ENCODE measurements at places on chromosomes 1 and 21.

DNA sequence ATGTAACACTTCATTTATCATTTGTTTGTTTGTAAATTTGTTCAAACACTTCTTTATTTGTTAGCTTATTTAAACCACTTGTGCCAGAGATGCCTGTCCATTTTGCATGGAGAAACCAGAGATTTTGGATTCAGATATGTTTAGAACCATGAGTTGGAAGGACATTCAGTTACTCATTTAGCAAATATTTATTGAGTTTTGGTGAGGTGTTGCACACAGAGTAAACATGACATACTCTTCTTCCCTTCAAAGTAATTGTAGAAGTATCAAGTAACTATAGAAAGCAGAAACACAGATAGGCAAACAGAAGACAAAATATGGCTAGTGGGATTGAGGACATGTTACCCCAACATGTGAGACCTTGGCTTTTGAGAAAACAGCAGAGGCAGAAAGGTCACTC lies 136.8 kb upstream of the USP25 start:
- DNase-seq, result no peak

DNA sequence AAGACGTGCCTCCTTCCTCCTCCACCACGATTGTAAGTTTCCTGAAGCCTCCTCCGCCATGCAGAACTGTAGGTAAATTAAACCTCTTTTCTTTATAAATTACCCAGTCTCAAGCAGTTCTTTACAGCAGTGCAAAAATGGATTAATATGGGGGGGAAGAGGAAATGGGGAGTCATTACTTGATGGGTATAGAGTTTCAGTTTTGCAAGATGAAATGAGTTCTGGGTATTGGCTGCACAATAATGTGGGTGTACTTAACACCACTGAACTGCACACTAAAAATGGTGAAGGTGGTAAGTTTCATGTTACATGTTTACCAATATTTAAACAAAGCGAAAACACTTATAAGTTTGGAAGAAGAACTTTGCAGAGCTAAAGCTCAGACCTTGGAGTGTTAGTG lies 24.3 kb upstream of the DISP1 start:
- no peak for DNase-seq

GRCh38 chr1:198113342-198113750 lies 43.5 kb upstream of the NEK7 start:
- DNase-seq, result no peak

DNA sequence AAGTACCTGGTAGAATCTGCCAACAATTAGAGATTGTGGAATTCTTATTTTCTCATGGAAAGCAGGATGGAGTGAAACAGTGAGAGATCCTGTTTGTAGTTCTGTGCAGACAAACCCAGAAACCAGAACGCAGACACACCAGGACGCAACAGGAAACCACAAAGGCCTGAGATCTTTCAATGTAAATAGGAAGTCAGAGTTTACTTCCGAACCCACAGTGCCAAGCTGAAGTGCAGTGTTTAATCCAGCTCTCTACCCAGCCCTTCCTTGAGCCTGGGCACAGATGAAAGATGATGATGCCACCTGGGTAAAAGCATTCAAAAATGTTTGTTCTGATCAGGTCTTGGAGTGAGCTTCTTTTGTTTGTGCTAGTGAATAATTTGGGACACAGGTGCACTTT lies 244.2 kb upstream of the HOOK1 start:
- peak; percentile 80 for DNase-seq

DNA sequence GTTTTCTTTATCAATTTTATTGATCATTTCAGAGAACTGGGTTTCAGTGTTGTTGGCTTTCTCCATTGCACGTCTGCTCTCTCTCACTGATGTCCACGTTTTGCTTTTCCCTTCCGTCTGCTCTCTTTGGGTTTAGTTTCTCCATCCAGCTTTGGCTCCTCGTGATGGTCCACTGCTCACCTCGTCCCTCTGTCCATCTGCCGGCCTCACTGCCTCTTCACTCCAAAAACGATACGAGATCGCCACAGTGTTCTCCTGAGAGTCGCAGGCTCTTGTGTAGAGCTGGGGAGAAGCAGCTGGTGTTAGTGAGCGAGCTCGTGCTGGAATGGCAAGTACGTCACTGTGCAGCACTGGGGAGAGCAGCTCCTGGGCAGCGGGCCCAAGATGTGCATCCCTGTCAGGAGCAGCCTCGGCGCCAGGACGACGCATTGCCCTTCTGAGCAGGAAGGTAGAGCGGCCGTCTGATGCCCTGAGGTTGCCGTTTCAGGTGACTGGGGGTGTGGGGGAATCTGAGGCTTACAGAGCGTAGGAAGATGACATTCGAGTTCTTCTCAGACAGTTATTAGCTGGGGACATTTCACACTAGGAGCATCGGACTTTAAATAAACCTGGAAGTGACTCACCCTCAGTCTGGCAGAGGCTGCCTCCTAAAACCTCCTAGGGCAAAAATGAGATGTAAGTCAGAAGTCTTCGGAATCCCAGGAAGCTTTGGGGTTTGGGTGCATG lies 31.4 kb upstream of the PCBP3 start:
- DNase-seq, result no peak

DNA sequence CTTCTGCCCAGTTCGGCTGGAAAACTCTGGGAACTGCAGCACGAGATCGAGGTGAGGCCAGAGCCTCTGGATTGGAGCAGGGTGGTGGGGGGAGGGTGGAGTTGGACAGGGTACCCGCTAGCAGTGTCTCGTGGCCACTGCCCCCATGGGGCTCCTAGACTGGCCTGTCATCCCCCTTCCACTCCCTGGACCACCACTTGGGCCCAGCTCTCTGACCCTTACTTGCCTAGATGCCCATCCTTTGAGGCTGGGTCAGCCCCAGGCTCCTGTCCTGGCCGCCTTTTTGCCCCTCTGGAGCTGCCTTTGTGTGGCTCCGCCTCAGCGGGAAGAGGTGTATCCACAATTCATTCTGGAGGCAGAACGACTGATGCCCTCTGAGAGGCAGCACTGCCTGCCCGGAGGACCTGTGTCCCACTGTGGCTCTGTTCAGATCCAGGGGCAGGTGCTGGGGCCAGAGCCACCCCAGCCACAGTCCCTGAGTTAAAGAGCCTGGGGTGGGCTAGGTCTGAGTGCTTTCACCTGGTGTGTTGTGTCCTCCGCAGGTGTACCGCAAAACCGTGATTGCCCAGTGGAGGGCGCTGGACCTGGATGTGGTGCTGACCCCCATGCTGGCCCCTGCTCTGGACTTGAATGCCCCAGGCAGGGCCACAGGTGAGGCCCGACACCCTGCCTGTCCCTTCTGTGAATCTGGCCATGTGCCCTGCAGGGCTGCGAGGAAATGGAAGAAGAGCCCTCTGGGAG lies 17.7 kb downstream of the FAAH start:
- no peak for DNase-seq

- DNase-seq, result no peak
These were observed 120.7 kb upstream of the ZC3H11B start for GRCh38 chr1:219733511-219734174.

DNA sequence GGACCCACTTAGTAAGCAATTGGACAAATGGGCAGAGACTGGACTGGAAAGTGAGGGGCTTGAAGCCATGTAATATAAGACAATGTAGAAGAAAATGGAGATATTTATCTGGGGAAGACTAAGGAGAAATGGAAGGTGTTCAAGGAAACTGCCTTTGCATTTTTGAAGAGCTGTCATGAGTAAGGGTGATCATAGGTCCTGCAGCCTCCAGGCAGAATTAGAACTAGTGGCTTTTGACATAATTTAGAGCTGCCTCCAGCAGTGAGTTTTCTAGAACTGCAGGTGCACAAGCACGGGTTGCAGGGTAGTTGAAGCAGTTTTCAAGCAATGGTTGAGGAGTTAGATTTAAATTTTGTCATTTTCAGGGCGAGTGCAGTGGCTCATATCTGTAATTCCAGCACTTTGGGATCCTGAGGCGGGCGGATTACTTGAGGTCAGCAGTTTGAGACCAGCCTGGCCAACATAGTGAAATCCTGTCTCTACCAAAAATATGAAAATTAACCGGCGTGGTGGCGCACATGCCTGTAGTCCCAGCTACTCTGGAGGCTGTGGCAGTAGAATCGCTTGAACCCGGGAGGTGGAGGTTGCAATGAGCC lies 3.7 kb upstream of the CDC14A start:
- DNase-seq, result no peak

DNA sequence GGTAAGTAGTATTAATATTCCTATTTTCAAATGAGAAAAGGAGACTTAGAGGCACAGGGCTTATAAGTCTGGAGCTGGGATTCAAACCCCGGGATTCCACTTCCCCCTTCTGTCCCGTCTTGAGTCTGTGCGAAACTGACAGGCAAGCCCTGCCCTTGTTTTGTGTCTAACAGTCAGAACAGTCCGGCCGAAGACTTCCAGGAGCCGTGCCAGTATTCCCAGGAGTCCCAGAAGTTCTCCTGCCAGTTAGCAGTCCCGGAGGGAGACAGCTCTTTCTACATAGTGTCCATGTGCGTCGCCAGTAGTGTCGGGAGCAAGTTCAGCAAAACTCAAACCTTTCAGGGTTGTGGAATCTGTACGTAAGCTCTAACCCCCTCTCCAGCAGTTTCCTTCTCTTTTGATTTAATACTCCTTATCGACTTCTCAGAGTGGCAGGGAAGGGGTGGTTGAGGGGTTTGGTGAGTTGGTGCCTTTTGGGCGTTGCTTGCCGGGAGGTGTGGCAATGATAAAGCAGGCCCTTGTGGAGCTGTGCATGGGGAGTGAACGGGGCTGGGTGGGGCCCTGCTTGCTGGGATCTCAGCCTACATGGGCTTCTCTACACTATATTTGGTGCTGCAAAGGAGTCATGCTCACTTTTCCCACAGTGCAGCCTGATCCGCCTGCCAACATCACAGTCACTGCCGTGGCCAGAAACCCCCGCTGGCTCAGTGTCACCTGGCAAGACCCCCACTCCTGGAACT lies 29.4 kb downstream of the IL6R start:
- DNase-seq, result no peak

DNA sequence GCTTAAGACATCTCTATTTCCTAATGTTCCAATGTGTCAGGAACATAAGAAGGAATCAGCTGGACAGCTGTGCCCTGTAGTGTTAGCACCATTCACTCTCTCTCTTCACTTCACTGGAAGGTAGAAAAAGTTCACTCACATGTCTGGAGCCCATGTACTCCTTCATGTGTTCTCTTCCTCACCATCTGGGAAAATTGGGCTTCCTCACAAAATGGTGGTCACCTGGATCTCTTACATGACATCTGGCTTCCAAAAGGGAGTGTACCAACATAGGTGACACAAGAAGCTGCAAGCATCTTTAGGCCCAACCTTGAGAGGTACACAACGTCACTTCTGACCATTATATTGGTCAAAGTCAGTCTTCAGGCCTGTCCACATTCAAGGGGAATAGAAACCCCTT lies 882.6 kb downstream of the LTN1 start:
- DNase-seq, result no peak

DNA sequence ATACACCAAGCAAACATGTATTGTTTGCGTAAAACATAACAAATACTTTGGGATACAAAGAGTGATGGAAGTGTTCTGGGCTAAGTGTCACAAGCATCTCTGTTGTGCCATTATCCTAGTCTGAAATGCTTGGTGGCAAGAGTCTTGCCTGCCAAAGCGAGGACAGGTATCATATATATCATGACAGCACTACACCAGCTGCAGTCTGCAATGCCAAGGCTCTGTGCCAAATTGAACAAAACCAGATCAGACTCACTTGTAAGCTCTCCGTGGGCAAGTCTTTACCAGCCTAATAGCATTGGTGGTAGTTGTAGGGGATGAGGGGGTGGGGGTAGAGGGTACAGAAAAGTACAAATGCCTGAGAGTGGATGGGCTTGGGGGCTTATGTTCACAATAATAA lies 119.2 kb downstream of the RWDD3 start:
- no peak for DNase-seq

DNA sequence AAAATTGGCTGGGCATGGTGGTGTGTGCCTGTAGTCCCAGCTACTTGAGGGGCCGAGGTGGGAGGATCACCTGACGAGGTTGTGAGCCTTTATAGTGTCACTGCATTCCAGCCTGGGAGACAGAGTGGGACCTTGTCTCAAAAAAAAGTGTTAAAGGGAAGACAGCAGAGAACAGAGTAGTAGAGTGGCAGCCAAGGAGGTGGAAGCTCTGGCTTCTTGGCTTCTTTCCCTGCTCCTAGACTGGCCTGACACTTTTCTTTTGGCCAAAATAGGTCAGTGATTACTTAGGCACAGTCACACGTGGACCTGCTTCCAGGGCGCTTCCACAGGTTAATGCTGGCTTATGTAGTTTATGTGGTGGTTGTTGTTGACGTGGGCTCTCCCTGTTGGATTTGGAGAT lies 3.2 kb downstream of the DIP2A start:
- DNase-seq, result no peak

- DNase-seq, result peak; percentile 48
These were observed 12.2 kb downstream of the C1orf74 start for GRCh38 chr1:209772126-209772525.

DNA sequence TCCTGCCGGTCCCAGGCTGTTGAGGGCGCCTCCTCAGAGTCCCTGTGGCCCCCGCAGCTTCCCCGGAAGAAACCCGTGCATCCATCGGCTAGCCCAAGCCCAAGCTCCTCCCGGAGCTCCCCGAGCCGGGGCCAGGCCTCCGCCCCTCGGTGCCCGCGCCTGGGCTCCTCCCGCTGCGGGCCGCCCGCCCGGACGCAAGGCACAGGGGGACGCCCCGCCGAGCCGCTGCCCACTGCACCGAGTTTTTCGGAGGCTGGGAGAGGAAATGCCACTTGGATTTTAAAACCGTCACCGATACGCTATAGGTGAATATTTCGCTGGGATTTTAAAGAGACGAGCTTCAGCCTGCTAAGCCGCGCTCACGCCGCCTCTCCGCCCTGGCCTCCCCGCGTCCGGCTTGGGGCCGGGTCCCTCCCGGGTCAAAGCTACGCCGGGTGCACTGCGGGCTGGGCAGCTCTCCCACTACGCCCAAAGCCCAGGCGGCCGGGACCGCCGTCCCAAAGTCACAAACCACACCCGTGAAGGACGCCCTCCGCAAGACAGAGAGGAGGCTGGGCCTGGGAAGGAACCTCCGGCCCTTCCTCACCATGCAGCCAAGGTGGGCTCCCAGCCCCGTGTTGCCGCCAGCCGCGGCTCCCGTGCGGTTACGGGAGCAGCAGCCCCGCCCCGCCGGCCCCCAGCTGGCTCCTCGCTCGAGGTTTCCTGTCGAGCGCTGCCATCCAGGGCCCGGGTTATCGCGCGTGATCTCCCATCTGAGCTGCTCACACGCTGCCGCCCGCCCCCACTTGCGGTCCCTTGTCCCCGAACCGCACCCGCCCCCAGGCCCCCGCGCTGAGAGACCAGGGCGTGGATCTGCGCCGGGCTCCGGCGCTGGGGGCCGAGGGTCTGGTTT lies 63.2 kb downstream of the CD247 start:
- peak; percentile 91 for DNase-seq
